ENCODE measurements at places on chromosomes 11 and 22.

DNA sequence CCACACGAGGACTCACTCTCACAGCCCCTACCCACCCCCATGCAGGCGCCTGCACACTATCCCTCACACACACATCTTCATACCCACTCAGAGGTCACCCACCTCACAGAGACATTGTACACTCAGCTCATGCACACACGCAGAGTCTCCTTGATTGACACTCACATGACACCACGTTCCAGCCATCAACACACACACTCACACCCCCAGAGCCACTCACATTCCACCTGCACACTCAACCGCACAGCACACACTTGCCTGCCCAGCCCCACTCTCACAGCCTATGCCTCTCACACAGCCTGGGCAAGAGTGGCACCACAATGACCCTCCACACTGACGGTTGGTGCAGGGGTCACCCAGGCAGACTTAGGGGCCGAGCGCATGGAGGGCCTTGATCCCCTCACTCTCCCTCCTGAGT is 2.2 kb downstream of the SPI1 start:
- DNase-seq = no peak

GRCh38 chr11:133175103-133175502 is 357.2 kb downstream of the OPCML start:
- no peak for DNase-seq

DNA sequence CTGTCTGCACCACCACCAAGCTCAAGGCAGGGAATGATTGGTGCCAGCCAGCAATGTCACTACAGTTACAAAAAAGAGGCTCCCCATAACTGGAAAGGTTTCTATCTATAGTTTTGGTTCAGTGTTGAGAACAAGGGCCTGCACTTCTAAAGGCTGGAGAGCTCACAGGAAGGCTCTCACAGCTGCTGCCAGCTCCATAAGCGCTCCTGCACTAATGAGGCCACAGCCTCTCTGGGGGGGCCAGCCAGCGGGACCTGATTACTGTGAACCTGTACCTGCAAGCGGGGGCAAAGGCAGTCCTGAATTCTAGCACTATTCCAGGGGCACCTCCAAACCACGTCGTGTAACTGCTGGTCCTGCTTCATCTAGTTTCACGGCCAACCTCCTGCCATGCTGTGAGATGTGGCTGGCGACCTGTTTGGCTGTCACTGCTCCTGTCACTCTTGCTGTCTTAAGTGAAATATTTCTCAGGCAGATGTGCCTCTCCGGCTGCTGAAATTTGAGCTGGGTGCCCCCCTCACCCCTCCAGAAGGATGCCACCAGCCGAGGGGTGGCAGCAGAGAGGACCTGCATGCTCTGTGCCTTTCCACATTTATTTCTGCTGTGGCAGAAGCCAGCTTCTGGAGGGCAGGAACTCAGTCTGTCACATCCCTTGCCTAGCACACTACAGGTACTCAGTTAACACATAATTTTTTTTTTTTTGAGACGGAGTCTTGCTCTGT is 53.3 kb upstream of the ARFGAP3 start:
- DNase-seq = peak; percentile 30

DNA sequence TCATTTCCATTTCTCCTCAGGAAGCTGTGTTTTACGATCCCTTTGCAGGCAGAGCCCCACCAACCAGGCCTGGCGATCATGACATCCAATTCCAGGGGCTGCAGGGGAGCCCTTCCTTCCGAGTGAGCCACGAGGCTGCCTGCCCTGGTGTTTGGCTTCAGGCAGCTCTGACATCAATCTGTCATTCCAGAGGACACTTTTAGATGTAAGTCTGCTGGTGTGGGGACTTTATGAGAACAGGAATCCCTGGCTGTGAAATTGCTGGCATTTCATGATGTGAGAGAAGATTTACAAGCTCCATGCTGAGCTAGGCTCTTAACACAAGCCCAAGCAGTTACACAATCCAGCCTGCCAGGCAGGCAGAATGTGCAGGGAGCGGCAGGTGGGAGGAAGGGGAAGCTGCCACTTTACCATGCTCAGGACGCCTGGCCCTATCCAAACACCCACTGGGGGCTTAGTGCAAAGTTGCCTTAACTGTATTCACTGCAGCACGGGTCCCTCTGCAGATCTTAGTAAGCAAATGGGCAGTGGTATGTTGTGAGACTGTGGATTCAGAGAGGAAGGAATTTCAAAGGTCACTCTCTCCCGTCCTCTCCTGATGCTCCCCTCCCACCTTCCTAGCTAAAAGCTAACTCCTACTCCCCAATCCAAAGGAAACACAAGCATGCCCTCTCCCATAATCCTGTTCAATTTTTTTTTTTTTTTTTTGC is 43.4 kb upstream of the MICAL2 start:
- no peak for DNase-seq

DNA sequence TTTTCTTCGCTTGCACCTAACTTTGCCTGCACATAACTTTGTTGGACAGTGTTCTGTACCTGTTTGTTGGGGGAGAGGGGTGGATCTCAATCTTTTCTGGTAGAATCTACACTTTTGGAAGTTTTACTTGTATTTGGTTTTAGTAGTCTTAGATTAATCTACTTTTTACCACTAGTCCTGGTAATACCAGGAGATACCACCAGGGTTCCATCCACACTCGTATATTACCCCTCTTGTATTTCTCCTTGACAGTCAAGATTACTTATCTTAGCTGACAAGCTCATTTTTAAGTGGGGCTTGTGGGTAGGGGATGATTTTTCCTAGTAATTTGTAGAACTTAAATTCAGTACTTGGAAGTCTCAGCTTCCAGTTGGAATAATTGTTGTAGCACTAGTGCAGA is 37.3 kb upstream of the TECTA start:
- DNase-seq = no peak

DNA sequence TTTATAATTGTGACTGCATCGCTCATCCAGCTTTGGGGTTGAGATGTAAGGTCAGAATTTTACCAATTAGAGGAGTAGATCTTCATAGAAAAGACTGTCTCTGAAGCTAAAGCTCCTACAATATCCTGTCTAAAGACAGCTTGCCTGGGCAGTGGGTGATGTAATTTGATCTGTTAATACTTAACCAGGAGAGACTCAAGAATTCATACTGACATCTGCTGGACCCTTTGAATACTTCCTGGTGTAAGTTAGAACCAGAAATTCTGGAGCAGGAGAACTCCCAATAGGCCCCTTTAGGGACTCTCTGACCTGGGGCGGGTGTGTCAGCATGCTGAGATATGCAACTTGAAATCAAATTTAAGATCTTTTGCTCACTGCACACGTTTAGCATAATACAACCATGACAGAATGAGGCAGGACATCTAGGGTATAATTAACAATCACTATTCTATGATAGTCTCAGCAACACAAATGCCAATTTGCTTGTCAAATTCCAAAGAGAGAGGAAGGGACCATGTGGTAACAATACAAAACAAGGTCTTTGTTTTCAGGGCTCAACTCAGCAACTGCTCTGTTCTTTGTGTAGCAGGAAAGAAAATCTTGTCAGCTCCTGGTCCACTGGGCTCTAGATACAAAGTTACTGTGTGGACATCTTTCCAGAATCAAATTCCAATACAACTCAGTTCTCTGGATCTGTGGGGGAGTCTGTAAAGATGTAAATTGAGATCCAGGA is 143.9 kb downstream of the INSC start:
- no peak for DNase-seq

DNA sequence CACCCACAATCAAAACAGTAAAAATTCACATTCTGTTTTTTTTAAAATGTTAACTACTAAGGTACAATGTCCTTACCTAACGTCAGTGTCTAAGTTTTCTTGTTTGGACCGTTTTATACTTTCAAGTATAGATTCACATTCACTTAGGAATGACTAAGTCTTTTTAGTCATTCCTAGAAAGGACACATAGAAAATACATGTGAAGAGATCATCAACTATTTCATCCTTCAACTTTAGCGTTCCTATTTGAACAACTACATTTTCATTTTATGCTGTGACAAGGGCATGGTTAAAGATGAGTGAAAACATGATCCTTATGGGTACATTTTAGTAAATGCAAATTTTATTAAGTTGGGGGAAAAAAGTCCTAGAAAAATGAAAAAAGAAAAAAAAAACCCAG is 62.8 kb downstream of the DDX10 start:
- no peak for DNase-seq

- DNase-seq = no peak
These were observed 24.7 kb downstream of the RCOR2 start for GRCh38 chr11:63892228-63892627.

DNA sequence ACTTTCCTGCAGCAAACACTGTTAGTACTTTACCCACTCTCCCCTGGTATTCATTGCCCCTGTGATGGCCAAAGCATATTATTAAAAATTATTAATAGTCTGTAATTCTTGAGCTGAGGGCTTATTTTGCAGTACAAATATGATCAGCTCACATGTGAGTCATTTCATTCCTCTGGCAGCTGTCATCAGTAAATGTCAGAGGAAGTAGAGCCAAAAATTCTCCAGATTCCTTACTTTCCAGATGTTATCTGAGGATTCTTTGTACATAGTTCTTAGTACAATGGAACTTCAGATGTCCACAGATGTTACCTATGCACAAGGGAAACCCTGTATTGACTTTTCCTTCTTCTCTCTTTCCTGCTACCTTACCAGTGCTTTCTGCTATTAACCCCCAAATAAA is 12.5 kb downstream of the OR5B3 start:
- DNase-seq = no peak

- no peak for DNase-seq
These were observed 1386.8 kb downstream of the BRD1 start for GRCh38 chr22:48440673-48441552.

DNA sequence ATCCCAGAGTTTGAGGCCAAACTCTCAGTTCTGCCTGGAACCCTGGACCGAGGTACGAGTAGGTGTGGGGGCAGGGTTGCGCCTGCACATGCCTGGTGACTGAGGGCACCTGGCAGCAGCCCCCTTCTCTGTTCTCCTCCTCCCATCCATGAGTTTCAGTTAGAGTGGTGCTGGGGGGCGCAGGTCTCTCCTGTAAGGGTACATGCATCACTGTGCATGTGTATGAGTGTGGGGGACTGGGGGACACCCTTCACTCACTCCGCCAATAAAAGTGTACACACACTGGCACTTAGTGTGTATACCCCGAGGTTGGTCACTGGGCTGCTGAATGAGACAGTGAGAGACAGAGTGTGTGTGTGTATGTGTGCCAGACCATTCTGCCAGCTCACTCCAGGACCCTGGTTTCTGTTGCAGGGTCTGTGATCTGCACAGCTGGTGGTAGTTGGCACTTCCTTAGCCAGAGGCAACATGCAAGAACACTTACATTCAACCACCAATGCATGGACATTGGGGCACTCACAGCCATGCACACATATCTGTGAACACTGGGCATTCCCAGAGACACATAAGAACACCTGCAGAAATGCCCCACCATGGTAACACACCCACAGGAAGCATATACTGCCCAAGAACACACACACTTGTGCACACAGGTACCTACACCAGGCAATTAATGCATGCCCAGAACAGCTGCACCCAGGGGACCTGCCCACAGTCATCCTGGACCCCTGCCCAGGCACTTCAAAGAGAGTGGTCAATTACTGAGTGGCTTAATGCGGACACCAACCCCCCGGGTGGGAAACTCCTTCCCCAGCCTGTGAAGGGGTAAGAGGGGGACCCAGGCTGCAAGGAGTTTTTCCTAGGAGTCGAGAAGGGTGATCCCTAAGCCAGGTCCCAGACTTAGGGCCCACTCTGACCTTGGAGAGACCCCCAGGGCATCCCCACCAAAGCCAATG is 1.2 kb upstream of the NRXN2 start:
- DNase-seq = no peak

GRCh38 chr11:119370486-119371046 is 10.9 kb downstream of the USP2 start:
- no peak for DNase-seq

DNA sequence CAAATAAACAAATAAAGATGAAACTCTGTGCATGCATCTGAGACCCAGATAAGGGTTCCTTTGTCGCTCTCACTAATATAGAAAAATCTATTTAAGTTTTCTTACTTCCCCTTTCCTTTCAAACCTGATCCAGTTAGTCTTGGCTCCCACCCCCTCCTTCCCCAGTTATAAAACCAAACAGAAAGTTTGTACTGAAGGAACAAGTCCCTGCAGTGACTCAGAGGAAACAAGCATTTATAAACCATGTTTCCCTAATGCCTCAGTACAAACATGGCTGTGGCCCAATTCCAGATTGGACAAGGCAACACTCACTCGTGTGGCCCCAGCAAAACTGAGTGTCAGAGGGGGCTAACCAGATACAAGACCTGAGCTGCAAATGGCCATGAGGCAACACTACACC is 65.5 kb upstream of the ARHGAP20 start:
- DNase-seq = no peak

DNA sequence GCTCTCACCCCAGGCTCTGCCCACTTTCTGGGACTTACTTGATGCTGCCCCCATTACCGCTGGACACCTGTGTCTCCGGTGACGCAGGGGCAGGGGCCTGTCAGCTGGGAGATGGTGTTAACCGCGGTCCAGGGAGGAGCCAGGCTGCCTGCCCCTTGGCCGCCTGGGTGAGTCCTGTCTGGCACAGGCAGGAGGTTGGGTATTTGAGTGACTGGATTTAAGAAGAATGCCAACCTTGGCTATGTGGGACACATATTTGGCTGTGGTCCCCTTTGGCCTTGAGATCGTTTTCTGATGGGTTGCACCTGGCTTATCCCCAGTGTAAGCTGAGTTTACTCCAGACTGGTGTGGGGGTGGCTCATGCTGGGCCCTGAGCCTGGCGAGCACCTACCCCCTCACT is 2.5 kb downstream of the MUC6 start:
- DNase-seq = peak; percentile 75

GRCh38 chr11:115548878-115549528 is 44.8 kb upstream of the CADM1 start:
- DNase-seq = peak; percentile 25

DNA sequence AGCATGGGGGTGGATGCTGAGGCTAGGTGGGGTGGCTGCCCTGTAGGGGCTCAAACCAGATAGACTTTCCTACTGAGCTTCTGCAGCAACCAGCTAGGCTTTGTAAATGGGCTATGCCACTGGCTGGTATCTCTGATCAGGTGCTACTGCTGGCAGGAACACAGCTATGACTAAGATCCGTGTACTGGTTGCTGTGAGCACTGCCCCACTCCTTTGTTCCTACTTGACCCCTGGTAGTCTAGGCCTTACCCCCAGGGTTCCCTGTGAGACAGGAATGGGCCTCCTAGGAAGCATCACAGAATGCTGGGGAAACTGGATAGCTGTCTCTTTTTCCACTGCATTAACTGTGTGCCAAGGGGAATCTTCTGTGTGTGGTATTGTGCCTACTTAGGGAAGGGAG is 58.4 kb upstream of the GAB2 start:
- no peak for DNase-seq

DNA sequence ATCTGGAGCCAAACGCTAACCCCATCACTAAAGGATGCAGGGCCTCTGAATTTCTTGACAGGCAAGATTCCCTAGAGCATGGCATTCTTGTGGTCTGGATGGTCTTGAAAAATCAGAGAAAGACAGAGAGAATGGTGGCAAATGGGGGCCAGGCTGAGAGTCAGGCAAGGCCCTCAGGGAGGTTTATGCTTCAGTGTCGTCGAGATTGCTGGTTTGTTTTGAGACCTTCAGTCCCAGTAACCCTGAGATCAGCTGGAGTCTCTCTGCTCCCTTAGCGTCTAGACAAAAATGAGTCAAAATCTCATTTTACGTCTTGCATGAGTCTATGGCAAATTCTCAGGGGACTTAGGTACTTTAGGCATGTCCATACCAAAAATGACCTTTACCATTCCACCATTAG is 539.3 kb downstream of the SOX6 start:
- DNase-seq = no peak
